Hepatic stellate cell (primary cell): ENCODE measurements at places on chromosomes 3 and 15.
A peak's percentile ranks its signal among the peaks of the same experiment; 100 is the strongest.

DNA sequence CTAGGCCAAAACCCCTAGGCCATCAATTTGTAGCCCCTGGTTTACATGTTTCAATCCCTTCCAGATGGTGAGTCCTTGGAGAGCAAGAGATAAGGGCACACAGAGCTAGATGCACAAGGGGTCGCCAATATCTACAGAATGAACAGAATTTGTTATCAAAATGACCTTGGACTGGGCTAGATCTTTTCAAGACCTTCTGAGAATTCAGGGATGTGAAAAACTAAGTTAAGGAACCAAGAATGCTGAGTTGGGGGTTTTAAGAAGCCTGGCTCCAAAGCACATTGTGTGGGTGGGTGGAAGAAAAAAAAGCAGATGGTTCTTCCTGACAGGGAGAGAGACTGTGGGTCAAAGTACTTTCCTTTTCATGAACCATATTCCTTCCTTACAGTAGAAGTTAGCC, 10.2 kb downstream of the CDCP1 start:
- DNase-seq, result no peak

GRCh38 chr3:43742920-43743319, 52.2 kb downstream of the ABHD5 start:
- DNase-seq, result no peak

DNA sequence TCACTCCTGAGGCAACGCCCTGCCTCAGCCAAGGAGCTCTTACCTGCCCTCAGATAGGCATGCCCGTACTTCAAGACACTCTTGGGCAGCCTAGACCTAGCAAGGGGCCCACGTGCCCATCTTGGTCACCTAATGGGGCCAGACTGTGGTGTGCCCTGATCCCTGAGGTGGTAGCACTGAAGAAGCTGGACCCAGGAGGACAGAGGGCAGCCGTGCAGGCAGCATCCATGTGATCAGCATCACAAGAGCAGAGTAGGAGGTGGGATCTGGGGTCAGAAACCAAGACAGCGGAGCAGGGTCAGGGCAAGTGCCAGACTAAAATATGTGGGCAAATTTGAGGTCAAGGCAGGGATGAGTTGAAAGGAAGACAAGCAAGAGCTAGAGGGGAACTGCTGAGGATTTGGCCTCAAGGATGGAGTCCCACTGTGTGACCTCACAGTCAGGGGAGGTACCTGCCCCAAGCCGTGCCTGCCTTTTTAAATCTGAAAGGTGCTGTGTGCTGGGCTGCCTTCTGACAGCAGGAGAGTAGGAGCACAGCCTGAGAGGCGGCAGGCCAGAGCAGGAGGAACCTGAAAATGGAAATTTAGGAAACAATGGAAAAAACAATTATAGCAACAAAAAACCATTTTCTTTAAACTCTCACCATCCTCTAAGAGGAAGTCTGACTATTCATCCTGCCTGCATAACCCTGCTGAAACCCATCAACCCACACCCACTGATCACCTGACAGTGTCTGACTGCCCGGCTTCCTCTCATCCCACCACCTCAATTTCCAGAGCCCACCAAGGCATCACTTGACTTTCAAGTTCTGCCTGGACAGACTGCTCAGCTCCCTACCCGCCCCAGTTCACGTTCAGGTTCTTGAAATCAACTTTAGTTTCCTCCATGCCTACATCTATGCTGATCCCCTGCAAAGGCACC, 7.3 kb downstream of the ZBTB38 start:
- DNase-seq, result no peak

DNA sequence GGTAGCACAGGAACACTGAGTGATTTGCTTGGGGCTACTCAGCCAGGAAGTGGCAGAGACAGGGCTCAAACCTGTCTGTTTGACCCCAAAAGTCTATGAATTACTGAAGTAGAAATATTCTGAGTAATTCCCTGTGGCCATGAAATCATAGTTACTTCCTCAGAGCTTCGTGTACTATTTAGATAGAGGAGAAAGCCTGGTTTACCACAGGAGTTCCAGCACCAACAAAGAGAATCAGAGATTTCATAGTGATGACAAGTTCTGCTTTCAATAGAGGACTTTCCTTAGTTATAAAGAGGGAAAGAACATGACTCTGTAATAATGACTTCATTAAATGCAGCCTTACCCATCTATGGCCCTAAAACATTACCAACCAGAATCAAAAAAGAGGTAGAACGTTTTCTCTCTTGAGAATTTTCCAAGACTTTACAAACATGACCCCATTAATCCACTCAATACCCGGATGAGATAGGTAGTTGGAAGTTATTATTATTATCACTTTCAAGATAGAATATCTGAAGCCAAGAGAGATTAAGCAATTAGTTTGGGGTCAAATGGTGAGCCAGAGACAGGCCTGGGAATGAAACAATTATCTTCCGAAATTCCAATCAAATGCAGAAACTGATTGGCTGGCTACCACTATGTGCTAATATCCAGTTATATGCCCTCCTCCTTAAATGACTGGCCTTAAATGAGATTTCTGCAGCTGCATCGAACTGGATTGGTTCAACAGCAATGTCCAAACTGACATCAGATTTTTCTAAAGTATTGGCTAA, 13.6 kb upstream of the WNT5A start:
- no peak for DNase-seq

DNA sequence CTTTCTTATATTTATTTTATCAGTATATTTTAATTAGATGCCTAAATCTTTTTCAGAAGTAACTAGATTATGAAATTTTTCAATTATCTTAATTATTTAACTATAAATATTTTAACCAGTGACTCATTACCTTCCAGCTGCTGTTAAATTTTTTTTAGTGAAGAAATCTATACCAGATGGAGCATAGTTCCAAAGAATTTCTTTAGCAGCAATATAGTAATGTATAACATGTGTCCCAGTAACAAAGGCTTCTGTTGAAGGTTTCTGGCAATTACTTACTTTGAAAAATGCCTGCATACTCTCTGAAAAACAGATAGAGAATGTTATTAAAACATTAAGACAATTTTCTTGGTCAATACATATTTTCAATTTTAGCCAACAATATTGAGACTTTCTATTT, 45.1 kb upstream of the CP start:
- DNase-seq, result no peak

GRCh38 chr3:49013113-49013737, 5.2 kb downstream of the DALRD3 start:
- DNase-seq, result no peak

DNA sequence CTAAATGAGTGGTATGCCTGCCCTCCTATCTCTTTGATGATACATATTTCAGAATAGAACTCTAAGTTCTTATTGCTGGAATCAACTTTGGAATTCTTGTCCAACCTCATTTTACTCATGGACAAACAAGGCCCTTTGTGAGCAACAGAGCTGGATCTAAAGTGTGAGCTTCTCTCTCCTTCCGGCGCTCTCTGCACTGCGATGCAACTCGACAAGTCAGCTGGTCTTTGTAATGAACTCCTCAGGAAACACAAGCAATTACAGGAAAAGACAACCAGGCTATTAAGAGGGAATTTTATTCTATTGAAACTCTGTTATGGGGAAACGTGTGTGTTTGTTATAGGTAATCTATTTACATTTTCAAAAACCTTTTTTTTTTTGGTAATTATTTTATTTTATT, 20.3 kb upstream of the NRROS start:
- no peak for DNase-seq

GRCh38 chr3:107555359-107555758, 32.6 kb downstream of the BBX start:
- DNase-seq, result no peak

GRCh38 chr3:189967254-189967865, 153.3 kb downstream of the P3H2 start:
- peak; percentile 29 for DNase-seq

- no peak for DNase-seq
These were observed 13.3 kb upstream of the PARL start for GRCh38 chr3:183898028-183898431.

DNA sequence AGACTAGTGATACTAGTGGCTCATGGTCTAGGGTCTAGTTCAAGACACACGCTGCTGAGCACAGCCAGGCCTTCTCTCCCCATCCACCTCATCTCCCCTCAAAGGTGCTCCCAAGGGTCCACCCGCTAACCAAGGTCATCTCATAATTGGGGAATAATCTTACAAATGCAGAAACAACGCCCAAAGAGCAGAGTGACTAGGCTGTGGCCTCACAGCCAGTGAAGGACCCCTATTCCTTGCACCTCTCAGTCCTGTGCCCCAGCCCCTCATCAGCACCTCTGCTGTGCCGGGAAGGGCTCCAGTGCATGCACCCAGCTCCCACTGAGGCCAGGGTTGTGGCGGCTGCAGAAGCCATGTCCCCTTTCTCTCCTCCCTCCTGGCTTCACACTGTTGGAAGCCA, 286.9 kb downstream of the UACA start:
- no peak for DNase-seq

GRCh38 chr3:48716982-48717746, at the start of gene IP6K2:
TSS of gene IP6K2 (minus strand) at chr3:48717221. CDS start at chr3:48695291, 21,930 bp downstream.
- peak; percentile 97 for DNase-seq

DNA sequence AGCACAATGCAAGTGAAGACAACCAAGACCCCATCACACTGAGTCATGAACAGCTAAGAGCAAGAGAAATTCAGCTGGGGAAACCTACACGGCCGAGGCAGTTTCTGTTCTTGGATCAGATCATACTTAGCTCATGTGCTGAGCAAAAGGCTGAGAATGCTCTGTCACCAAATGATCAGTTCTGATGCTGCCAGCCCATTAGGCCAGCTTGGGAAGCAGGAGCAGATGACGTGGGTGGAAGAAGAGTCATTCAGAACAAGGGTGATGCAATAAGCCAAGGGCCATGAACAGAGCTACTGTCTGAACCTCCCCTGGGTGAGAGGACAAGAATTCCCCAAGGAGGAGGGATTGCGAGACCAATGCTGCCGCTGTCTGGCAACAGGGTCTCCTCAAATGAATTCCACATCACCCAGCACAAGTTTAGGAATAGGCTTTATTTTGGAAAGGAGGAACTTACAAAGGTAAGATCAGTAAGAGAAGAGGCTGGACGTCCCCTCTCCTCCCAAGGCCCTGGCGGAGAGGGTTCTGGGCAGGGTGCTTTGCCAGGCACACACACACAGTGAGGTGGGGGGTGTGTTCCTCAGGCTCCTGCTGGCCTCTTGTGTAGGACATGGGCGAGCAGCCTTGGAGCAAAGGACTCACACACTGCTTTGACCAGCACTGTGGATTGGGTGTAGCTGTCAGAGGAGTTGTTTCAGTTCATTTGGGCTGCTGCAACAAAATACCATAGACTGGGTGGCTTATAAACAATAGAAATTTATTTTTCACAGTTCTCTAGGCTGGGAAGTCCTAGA, 65.6 kb upstream of the CTXND1 start:
- DNase-seq, result peak; percentile 38

DNA sequence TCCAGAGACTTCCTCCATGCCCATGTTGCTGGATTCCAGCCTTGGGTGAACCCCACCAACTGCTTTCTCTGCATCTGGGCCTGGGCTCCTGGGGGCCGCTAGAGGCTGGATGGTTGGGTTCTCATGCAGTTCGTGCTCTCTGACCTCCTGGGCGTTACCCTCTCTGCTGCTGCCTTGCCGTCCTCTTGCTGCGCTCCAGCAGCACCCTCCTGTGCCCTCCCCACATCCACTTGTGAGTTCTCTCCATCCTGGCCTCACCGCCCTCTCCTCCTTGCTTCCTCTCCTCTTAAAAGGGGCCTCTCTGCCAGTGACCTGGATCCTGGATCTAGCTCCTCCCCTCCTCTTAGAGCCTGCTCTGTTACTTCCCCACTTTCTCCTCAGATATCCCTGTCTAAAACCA, 43.7 kb downstream of the CHCHD6 start:
- DNase-seq, result no peak

DNA sequence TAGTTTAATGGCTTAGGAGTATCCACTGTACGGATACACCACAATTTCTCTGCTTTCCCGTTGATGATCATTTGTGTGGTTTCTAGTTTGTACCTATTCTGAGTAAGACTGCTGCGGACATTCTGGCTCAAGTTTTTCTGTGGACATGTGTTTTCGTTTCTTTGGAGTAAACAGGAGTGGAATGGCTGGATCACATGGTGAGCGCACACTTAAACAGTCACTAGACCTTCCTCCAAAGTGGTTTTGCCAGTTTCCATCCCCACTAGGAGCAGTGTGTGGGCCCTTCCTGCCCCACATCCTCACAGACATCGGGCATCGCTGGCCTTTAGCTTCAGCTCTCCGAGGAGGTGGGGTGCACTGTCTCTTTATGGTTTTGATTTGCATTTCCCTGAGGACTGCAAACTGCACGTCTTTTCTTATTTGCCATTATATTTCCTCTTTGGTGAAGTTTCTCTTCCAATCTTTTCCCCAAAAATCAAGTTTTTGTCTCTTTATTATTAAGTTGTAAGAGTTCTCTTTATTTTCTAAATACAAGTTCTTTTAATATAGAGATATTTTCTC, 94.1 kb downstream of the VGLL4 start:
- no peak for DNase-seq

DNA sequence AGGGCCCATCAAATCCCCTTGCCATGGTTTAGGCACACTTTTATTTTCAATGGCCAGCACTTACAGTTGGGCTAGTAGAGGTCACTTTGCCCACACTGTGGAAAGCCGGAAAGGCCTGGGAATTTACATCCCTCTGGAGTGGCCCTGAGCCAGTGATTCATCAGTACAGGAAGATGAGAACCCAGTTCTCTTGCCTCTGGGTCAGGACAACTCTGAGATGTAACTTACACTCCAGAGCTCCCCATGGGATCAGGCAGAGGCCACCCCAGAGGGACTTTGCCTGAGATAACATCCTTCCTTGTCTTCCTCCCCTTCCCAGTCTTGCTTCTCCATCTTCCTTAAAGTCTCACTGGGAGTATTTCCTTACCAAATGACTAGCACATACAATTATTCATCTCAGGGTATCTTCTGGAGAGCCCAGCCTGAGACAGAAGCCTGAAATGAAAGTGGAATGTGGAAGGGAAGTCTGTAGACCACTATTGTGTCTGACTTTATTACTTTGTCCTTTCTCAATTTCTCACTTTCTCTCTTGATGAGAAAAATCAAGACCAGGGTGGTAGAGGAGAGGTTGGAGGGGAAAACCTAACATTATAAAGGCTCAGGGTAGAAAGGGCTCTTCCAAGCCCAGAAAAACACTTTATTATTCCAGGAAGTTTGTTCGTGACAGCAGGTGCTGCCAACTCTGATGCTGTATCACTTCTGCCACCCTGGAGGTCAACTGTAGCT, 220.8 kb downstream of the ZNF621 start:
- DNase-seq, result no peak

DNA sequence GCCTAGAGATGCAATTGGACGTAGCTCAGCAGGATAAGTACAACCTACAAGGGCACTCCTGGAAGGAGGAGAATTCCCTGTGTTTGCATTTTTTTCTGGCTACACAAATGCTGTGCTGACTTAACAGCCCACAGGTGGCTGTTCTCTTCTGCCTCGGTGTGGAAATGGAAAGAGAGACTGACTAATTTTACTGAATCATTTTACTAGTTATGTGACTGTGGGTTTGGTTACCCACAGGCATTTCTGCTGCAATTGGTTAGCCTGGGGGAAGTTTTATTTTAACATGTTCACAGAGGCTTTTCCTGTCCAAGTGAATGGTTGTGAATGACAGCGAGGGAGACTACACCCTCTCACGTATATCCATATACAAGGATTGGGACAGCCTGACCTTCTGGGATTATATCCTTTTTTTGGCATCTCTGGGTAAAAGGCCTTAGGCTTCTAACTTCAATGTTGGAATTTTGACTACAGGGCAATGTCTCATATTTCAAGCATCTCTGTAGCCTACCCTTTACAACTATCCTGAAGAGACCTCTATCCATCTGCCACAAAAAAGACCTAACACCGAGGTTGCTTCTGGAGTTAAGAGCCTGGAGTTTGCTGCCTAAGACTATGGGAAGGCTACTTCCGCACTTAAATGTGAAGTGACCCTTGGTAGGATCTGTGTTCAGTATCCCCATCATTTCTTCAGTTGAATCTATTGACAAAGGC, 67.2 kb upstream of the TP63 start:
- peak; percentile 32 for DNase-seq
